ENCODE measurements at places on chromosomes 13 and 19.

DNA sequence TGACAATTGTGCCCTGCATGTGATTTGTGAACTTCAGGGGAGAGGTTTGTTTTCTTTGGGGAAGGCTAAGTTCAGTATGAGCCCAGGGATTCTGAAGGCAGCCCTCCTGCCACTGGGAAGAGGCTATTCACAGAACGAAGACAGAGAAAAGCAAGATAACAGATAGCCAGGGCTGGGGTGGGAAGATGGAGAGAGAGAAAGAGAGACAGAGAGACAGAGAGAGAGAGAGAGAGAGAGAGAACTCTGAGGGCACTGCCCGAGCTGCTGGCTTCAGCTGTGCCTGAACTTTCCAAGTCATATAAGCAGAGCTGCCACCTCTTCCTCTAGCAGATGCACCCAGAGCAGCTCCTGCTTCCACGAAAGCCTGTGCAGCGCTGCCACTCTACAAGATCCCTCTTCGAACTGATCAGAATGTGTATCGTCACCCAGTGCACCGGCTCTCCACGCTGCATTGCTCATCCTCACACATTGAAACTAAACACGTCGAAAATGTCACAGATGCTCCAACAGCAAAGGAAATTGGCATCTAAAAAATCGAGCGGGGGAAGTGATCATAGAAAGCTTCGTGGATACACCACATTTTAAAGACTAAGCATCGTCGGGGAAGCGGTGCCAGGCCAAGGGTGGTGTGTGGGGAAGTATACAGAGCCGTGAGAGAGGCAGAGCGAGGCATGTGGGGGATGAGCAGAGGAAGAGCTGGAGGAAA is 81.8 kb upstream of the SIAH3 start:
- DNase-seq: no peak

GRCh38 chr19:49229416-49229815 is 71.8 kb downstream of the TRPM4 start:
- DNase-seq: no peak

DNA sequence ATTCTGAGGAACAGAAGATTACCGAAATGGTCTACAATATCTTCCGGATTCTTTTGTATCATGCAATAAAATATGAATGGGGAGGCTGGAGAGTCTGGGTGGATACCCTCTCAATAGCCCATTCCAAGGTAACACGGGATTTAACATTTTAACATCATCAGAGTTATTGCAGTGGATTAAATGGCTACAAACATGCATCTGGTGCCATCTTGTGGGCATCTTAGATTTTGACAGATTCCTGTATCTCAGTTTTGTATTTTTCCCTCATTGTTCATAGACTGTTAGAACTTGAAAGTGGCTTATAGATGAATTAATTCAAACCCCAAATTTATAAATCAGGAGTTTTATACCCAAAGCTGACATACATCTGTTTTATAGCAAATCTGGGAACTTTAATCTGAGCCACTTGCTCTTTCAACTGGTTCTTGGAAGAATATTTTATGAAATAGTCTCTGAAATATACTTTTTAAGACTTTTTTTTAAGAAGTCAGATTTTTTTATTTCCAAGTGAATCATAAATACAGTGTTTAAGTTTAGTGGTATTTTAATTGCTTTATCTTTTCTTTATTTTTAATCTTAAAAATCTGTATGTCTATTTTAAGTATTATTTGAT is 215.2 kb downstream of the NBEA start:
- peak; percentile 53 for DNase-seq

- no peak for DNase-seq
Measured at GRCh38 chr13:110218581-110219201, 88.3 kb downstream of the COL4A1 start.

- DNase-seq: peak; percentile 48
Measured at GRCh38 chr13:51557875-51558612, 26.2 kb upstream of the WDFY2 start.

DNA sequence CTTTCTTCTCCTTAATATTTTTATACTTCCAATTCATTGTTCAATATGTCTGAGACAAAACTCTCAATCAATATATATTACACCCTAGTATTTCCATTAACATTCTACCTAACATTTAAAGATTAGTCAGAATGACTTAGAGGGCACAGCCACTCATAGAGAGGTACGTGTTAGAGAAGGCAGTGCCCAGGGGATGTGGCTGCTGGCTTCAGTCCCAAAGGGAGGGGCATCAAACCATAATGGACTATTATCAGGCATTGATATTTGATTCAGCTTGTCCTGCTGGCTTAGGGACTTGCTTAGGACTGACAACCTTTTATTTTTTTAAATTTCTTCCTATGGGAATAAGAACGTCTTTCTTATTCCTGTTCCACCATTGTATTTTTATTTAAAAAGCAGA is 1392.0 kb upstream of the ATXN8OS start:
- DNase-seq: no peak

DNA sequence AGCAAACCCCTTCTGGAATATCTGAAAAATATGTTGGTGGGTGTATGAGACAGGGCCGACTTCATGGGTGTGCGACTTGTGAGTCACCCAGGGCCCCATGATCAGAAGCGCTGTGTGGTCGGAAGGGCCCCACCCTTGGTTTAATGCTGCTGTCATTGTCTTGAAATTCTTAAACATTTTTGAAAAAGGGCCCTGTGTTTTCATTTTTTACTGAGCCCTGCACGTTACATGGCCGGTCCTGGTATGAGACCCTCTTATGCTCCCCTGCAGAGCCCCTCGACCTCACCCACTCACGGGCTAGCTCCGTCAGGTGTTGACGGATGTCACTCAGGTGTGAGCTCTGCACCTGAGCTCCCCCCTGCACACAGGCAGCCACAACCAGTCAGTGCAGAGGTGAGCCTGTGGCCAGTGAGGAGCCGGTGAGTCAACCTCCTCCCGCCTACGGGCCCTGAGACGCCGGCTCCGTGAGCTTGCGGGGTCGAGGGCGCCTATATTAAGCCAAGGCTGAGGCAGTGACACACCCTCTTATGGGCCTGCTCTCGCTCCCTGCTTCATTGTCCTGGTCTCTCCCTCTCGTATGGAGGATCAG is 27.7 kb downstream of the GADD45B start:
- DNase-seq: peak; percentile 77

DNA sequence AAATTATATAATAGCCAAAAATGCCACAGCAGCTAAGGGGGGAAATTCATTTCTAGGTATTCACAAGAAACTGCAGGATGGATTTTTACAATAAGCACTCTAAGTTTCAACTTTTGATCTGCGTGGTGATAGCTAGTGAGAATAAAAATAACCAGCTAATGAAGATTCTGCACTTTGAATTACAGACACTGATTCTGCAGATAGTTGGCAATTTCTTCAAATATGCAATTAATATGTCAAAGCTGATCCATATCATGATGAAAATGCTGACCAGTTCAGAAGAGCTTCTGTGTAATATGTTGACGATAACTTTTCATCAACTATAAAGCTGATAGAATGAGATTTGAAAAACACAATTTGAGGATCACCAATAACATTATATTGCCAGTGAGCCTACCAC is 1272.9 kb downstream of the EFNB2 start:
- no peak for DNase-seq

DNA sequence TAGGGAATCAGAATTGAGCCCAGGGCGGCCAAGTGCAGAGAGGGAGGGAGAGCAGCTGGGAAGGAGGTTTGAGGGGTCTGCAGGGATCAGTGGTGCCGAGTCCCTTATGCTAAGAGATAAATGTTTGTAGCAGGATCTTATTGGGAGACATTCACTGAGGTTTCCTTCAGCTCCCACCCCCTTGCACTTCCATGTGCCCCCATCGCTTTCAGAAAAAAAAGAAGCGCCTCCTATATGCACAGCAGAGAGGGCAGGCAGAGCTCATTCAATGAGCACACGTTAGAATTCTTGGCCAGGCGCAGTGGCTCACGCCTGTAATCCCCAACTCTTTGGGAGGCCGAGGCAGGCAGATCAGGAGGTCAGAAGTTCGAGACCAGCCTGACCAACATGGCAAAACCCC is 28.0 kb downstream of the CYP4F2 start:
- DNase-seq: no peak

DNA sequence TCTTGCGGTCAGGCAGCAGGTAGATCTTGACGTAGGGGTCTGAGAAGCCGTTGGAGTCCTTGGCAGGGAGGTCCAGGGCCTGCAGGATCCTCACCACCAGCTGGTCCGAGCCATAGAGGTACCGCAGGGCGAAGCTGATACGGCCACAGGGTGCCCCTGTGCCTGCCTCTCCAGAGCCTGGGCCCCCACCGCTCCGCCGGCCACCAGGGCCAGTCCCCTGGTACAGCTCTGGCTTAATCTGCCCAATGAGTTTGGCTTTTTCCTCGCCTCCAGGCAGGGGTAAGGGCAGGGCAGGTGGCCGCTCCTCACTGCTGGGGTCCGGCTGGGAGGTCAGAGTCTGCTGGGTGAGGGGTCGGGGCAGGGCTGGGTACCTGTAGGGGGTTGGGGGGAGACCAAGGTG is 9.9 kb downstream of the SYT3 start:
- no peak for DNase-seq

GRCh38 chr13:114263578-114263977 is 17.8 kb upstream of the UPF3A start:
- no peak for DNase-seq

- no peak for DNase-seq
Measured at GRCh38 chr19:46503848-46504453, 8.3 kb upstream of the PNMA8B start.

- no peak for DNase-seq
Measured at GRCh38 chr13:112078216-112078615, 11.3 kb downstream of the SOX1 start.

GRCh38 chr19:10043286-10043927 is 30.1 kb downstream of the RDH8 start:
- peak; percentile 28 for DNase-seq

- DNase-seq: no peak
Measured at GRCh38 chr19:16167055-16167454, 6.3 kb downstream of the CIB3 start.

DNA sequence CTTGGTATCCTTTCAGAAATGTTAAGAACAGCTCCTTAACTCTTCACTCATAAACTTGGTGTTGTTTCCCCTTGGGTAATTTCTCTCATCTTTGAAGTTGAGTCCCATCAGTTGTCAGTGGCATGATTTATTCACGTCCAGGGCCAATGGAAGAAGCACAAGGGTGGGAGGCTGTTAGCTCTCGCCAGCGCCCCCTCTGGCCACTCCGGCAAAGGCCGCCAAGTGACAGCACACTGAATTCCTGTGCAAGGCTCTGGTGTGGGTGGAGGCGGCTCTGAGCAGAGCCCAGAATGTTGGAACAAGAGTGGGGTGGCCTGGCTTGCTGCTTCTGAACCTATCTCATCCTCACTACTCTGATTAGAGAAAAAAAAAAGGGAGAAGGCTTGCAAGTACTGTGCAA is 13.1 kb upstream of the MEDAG start:
- no peak for DNase-seq

DNA sequence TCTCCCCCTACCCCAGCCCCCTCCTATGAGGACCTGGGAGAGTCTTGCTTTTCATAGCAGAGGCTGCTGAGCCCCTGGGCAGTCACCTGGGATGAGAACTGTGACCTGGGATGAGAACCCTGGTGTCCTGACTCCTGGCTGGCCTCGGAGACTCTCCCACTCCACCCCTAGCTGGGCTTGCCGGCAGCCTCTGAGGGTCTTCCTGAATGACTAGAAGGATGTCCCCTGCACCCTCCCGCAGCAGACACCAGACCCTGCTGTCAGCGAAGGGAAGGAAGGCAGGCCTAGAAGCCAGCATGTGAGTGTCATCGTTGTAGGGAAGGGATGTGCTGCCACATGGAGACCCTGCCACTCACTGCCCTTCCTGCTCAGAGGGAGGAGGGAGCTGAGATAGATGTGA is 203.4 kb upstream of the ZNF536 start:
- no peak for DNase-seq

- DNase-seq: peak; percentile 59
Measured at GRCh38 chr19:1453525-1454364, 3.8 kb downstream of the APC2 start.

DNA sequence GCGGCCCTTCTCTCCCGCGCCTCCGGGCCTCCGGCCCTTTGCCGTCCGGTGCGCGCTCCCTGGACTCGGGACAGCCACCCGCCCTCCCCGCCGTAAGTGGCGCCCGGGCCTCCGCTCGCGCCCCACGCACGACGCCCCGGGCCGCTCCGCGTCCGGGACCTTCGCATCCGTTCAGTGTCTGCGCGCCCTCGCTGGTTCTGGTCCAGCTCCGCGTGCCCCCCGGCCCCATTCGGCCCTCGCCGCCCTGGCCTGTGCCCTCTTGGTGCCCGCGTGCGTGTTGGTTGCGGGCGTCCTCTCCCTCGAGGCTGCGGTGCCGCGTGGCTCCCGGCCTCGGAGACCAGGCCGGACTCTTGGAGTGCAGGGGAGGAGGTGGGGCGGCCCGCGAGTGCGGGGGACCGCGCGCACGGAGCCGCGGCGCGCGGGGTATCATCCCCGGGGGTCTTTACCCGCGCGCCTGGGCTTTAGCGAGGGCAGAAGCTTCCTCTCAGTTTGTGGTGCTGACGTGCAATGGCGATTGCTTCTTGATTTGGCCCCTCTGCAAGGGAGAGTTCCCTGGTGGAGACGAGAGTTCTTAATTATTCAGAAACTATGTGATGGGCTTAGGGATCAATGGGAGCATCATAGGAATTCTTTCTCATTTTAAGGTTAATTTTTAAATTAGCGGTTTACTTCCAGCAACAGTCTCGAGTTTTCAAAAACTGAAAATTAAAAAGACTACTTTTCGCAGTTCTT is 757 bp downstream of the WASF3 start:
- peak; percentile 7 for DNase-seq

DNA sequence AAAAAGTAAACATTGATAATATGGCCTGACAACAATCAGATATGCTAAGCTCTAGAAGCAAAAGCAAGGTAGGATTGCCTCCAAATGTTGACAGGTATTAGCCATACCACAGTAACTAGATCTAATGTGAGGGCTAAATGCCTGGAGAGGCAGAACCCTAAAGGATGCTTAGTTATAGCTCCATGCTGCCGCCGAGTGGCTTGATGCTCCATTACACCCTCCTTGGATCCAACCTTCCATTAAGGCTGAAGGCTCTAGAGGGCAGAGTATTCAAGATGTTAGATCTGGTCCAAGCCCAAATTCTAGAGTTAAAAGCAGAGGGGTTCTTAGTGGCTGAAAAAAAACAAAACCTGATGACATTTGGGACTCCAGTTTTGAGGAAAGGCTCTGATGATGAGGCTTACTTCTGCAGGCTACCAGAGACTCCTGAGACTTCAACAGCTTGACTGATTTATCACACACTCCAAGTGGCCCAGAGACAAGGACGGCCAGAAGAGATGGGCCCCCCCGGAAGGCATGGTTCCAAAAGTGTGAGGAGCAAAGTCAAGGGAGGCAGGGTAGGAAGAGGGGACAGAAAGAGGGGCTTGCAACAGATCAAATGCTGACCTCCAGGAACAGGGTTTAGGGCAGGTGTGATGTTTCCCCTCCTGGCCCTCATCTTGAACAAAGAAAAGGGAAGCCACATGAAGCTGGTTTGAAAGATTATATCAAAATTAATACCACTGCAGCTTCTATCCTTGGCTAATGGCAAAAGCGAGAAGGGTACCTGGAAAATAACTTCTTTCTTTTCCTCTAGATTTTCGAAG is 21.9 kb upstream of the CPB2 start:
- peak; percentile 61 for DNase-seq

DNA sequence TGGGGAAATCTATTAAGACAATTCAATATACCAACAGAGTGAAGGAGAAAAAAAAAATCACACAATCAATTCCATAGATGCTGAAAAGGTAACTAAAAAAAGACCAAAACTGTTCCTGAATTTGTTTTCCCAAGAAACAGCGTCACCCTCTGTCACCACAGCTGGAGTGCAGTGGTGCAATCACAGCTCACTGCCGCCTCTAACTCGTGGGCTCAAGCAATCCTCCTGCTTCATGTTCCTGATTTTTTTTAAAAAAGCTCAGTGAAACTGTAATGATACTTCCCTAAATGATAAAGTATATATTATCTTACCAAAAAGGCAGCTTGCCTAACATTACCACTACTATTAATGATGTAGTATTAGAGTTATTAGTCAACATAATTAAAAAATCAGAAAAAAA is 19.6 kb upstream of the ZFP14 start:
- DNase-seq: no peak

All from RPMI7951 (cell line).